ENCODE measurements at places on chromosomes 4 and X.
A peak's percentile ranks its signal among the peaks of the same experiment; 100 is the strongest.

GRCh38 chr4:37827030-37827685, 672 bp downstream of the PGM2 start:
- peak; percentile 41 for DNase-seq

DNA sequence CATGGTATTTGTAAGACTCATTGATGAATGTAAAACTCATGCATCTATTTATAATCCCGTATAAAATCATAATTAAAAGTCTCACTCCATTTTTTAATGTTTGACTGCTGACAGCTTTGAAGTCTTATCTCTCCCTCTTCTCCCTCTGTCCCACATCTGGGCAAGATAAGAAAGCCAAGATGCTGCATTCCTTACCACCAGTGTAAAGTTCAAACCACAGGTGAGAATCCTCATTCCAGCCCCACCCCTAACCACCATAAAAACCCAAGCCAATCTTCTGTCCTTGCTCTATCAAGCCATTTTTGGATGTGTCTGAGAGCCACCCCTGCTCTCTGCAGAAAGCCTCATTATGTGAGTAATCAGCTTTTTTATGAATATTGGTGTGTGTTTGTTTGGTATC, 59.3 kb upstream of the MAGED1 start:
- no peak for DNase-seq

- no peak for DNase-seq
Measured at GRCh38 chr4:95798003-95798402, 41.9 kb upstream of the PDHA2 start.

DNA sequence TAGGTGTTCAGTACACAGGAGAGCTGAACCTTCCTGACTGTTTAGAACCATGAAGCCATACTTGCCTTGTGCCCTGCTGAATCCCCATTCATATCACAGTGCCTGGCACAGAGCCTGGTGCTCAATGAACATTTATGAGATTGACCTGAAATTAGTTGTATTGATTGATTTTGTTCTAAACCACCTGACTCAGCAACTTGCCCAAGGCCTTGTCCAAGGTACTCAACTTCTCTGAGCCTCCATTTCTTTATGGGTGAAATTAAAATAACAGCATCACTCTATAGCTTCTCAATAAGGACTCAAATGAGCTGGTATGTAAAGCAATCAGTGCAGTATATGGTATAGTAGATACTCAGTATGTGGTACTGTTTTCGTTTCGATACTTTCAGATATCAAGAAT, 208.1 kb downstream of the SLC39A8 start:
- no peak for DNase-seq

- DNase-seq, result no peak
Measured at GRCh38 chr4:107683873-107684272, 36.2 kb downstream of the PAPSS1 start.

- no peak for DNase-seq
Measured at GRCh38 chr4:38509551-38509950, 154.4 kb upstream of the KLF3 start.

DNA sequence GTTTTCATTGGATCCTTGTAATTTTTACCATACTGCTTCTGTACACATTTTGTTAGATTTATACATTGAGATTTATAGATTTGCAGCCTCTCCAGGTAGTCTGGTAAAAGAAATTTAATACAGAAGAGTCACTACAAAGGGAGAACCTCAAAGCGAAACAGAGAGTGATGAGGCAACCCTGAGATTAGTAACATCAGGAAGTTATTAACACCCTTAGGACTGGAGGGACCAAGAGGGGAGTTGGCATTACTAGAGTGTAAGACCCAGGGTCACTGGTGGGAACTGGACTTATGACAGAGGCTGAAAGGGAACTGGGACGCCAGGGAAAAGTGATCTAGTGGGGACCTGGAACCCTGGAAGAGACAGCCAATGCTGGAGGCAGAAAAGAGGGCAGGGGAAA, 20.6 kb upstream of the MAML3 start:
- DNase-seq, result no peak

DNA sequence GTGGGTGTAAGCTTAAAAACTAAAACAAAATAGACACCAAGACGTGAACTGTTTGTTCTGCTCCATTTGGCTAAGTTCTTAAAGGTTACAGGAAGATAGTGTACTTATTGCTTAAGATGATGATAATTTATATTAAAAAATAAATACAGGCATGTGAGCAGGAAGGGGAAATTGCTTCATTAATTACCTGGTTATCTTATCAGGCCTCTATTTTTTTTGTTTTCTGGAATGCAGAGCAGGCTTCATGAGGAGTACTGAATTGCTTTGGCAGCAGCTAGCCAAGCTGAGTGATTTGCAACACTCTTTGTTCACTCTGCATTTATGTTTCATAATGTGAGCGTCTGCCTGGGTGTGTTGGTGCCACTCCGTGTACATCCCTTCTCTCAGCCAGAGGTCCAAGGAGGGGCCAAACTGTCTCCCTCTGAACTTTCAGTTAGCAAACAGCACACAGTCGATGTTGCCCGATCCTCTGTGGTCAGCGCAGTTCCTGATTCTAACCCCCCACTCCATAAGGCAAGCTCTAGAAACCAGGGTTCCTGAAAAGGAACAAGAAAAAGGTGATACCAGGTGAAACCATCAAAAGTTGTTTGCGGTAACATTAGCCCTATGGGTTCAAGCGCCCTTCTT, 348.2 kb downstream of the SPRY1 start:
- DNase-seq, result no peak

GRCh38 chrX:118865231-118865630, 41.6 kb downstream of the ZCCHC12 start:
- no peak for DNase-seq

GRCh38 chr4:1205586-1206298, 33.4 kb upstream of the SPON2 start:
- DNase-seq, result no peak

DNA sequence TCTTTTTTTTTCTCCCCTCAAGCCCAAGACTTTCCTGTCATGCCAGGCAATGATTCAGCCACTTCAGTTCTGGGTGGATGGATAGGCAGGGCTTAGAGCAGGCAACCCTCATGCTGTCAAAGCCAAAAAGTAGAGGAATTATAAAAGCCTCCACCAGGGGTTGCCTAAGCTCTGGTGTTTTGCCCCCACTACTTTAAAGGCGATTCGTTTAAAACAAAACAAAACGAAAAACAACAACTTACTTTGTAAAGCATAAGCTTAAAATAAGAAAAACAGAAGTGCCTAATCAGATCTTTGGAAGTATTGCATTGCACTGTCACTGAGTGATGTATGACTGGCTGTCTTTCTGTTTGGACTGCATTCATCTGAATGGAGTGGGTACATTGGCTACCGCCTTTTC, 5.3 kb upstream of the IDS start:
- DNase-seq, result peak; percentile 36

GRCh38 chr4:10524196-10524833, 67.1 kb upstream of the ZNF518B start:
- no peak for DNase-seq

DNA sequence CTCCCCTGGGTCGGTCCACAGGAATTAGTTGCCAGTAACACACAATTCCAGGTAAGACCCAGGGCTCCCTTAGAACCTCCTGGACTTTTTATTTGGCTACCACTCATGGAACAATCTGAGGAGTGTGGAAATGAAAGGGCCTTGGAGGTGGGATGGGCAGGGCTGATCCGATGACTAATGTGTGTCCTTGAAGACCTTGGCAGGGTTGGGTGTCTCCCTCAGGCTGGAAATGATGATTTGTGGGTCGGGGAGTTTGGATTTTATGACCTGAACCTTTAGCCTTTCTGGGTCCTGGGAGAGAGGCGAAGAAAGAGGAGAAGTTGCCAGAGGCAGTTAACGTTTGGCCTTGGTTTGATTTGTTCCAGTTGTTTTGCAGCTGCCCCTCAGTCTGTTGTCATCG, 425.0 kb downstream of the MID1IP1 start:
- DNase-seq, result no peak

- DNase-seq, result peak; percentile 37
Measured at GRCh38 chr4:142396279-142396678, 449.8 kb downstream of the INPP4B start.

DNA sequence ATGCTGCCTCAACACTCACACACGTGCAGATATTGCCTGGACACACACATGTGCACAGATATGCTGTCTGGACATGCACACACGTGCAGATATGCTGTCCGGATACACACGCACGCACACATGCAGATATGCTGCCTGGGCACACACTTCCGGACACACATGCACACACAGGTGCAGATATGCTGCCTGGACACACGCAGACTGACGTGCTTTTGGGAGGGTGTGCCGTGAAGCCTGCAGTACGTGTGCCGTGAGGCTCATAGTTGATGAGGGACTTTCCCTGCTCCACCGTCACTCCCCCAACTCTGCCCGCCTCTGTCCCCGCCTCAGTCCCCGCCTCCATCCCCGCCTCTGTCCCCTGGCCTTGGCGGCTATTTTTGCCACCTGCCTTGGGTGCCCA, 14.7 kb downstream of the FGFRL1 start:
- peak; percentile 31 for DNase-seq

All from mesenchymal stem cell (in vitro differentiated cells and primary cell).